ENCODE measurements at places on chromosomes 7 and 10.

DNA sequence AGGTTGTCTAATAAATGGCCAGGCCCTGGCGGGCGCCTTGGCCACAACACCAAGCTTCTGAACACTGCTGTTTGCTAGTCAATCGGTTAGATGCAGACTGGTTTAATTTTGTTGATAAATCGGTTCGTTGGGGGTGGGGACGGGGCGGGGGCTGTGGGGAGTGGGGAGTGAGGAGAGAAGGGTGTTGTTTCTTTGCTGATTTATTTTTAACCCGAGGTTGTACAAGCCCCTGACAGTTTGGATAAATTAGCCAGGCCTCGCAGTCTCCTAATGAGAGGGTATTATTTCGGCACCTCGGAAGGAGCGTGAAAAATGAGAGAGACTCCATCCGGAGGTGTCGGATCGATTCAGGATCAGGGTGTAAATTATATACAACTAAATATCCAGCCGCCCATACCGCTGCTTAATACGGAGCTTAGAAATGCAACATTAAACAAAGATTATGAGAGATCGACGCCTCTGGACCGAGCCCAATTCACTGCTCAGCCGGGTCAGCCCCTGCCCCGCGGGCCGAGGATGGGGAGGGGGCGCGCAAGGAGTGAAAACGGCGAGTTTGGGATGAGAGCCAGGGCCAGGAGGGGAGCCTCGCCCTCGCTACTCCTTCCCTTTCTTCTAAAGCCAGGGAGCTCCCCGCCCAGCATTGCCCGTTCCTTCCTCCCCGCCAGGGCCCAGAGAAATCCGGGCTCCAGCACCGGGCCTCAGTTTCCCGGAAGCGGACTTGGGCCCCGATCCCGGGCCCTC, 8.0 kb downstream of the UNCX start:
- no peak for DNase-seq

GRCh38 chr10:111989136-111989911, 194.2 kb downstream of the GPAM start:
- DNase-seq = no peak

DNA sequence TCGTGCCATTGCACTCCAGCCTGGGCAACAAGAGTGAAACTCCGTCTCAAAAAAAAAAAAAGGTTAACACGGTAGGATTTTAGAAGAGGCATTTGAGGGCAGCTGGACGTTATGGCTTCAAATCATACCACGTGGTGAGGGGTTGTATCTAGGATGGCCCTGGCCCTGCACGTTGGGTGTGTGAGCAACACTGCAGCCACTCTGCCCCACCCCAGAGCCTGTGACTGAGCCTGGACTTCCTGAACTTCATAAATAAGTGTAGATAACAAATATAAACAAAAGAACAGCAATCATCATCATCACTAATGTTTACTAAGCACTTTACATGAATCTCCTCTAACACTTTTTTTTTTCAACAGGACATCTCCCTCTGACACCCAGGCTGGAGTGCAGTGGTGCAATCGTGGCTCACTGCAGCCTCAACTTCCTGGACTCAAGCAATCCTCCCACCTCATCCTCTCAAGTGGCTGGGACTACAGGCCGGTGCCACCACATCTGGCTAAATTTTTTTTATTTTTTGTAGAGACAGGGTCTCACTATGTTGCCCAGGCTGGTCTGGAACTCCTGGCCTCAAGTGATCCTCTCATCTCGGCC, 169.5 kb upstream of the FRMD4A start:
- DNase-seq = no peak

DNA sequence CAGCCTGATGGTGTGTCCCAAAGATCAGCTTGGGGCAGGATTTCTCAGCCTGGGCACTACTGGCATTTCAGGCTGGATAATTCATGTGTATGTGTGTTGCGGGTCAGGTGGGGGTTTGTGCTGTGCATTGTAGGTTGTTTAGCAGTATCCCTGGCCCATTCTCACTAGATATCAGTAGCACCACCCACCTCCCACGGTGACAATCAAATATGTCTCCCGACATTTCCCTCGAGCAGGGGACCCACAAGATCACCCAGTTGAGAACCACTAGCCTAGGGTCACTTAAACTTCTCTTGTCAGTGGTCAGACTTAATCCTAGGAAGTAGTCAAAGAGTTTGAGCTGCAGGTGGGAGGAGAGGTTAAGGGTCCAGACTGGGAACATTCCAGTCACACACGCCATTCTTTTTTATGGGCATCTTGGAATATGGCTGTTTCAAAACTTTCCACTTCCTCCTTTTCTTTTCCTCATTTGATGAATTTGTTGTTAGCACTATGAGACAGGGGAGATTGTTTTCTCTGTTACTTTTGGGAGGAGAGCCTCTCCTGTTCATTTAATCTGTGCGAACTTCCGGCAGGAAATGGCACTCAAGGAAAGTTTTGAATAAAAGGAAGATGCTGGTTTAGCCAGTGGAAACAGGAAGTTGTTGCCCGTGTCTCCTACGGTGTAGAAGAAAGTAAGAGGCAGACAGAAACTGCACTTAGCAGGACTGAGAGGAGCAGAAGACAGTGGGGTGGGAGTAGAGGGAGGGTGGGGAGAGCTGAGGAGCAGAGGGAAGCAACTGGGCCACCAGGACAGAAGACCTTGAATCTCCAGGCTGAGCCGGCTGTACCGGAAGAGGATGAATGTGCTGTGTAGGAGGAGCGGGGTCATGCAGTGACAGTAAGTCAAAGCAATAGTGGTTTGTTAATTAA, 17.6 kb upstream of the EXOC6 start:
- no peak for DNase-seq

- peak; percentile 54 for DNase-seq
Measured at GRCh38 chr10:18886102-18886501, 162.5 kb upstream of the MALRD1 start.

DNA sequence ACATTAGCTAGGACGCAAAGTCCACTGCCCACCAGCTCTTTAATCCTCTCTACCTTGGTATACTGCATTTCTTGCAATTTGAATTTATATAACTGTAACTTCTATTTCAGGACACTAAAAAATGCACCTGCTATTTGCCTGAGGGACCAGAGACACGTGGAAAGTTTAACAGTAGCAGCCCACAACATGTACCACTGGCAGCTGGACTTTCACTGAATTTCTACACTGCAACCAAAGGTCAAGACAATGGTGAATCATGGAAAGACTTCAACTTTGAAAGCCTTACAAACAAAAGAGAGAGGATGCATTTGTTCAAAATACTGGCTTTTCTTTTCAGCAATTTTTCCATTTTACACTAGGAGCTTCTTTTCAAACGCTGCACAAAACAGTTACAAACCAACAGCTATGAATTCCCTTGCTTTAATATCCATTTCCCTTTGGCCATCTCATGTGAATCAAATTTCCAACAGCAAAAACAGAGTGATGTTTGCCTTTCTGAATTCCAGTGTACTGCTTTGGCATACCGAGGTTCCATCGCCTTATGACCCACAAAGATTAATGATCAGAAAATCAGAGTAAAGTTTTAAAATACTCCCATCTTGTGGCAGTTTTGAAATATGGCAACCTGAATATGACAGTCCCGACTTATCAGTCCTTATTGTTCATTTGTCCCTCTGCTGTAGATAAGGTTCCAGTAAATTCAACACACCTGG, 29.9 kb upstream of the HNRNPH3 start:
- DNase-seq = peak; percentile 63

DNA sequence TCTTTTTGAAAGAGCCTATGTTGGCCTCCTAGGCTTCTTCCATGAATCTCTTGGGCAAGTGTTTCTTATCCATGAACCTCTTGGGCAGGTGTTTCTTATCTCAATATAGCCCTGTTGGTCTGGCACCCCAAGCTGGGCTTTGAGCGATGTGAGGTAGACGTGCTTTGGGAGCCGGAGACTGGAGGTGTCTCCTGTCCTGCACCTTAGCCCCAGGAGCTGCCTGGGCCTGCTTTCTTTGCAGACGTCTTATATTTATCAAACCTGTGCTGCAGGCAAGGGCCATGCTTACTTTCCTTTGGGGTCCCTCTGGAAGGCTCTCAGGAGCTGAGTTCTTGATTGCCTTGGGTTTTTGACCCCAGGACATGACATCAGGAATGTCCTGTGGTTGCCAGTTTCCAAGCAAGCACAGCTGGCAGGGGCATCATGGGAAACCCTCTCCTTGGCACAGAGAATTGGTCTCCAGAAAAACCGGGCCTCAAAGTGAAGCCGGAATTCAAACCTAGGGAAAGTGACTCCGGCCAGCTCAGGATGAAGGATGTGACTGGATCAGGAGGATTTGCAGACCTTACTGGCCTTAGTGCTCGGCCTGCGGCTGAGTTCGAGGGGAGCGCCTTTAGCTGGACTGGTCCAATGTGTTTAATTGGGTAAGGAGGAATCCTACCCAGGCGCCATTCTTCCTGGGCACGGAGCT, 2.8 kb downstream of the JAKMIP3 start:
- no peak for DNase-seq

DNA sequence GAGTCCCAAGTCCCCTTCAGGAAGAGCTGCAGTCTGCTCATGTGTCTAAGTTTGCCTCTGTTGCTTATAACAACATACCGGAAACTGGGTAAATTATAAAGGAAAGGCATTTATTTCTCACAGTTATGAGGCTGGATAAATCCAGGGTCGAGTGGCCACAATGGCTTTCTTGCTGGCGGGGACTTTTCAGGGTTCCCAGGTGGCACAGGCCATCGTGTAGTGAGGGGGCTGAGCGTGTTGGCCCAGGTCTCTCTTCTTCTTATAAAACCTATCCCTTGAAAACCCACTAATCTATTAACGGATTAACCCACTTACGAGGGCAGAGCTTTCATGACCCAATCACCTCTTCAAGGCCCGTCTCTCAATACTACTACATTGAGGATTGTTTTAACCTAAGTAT, 8.7 kb downstream of the VIPR2 start:
- DNase-seq = no peak

- DNase-seq = no peak
Measured at GRCh38 chr7:155483868-155484325, 26.0 kb downstream of the EN2 start.

DNA sequence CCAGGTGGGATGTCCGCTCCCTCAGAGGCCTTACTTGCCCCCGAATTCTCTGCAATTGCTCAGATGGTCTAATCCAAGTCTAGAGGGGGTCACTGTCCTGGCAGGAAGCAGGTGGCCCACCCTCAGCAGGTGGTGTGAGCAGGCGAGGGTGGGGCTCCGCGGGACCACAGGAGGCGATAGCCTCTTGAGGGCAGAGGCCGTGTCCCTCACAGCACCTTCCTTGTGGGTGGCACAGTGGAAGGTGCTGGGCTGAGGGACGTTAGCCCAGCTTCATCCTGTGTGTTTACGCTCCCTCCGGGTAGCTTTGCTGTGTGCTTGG, 38.3 kb upstream of the INPP5A start:
- DNase-seq = no peak

DNA sequence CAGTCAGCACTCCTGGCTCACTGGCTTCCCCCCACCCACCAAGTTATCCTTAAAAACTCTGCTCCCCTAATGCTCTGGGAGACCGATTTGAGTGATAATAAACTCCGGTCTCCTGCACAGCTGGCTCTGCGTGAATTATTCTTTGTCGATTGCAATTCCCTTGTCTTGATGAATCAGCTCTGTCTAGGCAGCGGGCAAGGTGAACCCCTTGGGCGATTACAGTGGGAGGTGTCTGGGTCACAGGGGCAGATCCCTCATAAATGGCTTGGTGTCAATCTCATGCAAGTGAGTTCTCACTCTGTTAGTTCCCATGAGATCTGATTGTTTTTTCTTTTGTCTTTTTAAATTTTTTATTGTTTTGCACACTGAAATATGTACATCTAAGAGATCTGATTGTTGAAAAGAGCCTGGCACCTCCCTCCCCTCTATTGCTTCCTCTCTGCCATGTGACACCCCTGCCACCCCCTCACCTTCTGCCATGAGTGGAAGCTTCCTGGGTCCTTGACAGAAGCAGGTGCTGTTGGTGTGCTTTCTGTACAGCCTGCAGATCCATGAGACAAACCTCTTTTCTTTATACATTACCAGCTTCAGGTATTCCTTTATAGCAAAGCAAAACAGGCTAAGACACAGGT, 20.5 kb downstream of the OTUD1 start:
- DNase-seq = no peak
